GM20000 (cell line): ENCODE measurements at places on chromosomes 5 and 9.

DNA sequence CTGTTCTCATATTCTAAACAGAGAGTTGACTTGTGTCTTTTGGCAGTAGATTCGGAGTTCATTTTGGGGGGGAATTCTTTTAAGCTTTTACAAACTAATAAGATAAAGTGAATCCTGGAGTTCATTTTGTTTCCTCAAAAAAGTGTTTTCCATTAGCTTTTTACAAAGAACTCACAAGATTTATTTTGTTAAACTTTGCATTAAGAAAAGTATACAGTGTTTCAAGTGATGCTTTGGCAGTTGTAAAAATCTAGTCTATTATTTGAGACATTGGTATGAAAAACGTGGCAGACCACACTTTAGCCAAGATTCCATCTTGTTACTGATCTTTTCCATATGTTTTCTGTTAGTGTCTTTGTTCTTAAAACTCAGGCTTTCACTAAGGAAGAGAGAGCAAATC, 1.2 kb upstream of the OMD start:
- DNase-seq: no peak

- no peak for DNase-seq
Measured at GRCh38 chr9:91177661-91178280, 183.9 kb downstream of the AUH start.

DNA sequence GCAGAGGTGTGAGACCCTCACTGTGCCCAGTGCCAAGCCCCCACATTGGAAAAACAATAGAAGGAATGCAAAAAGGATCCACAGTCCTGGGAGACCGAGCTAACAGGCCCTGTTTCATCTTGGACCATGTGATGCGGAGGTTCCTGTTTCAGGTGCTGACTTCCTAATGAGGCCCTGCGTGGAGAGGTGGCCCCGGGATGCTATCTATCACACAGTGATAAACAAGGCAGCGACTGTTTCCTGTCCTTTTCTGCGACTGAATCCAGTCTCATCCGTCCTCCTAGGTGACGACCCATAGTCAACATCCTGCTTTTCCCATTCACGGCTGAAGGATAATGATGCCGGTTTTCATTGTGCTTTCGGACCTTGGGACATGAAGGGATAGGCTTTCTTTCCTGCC, 56.4 kb upstream of the BOD1 start:
- no peak for DNase-seq

GRCh38 chr9:20551236-20551635, 71.1 kb downstream of the MLLT3 start:
- DNase-seq: no peak

DNA sequence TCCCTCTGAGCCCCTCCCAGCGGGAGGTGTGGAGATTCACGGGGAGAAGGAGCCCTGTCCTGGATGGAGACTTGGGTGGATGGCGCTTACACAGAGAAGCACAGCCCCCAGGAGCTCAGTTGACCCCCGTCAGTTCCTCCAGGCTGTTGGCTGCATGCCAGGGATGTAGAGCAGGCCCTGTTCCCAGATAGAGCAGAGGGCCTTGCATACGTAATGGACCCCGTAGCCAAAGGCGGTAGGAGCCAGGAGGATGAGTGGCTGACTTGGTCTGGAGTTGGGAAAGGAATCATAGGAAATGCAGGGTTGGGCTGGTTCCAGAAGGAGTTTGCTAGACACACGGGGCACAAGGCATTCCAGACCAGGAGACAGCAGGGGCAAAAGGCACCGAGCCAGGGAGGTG, 2.5 kb downstream of the PMPCA start:
- DNase-seq: no peak

DNA sequence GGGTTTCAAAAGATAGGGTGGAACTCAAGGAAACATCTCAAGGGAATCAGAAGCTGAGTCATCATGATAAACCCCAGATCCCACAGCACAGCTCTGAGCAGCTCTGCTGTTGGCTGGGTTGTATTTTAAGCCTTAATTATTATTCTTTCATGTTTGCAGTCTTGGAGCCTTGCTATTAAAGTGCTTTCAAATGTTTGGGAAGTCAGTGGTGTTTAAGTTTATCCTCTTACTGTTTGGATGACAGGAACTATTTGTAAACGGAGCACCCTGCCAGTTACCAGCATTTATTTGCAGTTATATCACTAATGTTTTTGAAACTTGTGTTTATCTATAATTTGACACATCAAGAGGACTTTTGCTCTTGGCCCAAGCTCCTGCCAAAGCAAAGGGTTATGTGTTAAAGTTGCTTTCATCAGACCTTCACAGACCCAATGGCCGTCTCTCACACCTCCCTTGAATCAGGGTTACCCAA, 141.1 kb upstream of the SPDL1 start:
- DNase-seq: no peak

- DNase-seq: no peak
Measured at GRCh38 chr9:117826837-117827236, 122.6 kb downstream of the TLR4 start.

DNA sequence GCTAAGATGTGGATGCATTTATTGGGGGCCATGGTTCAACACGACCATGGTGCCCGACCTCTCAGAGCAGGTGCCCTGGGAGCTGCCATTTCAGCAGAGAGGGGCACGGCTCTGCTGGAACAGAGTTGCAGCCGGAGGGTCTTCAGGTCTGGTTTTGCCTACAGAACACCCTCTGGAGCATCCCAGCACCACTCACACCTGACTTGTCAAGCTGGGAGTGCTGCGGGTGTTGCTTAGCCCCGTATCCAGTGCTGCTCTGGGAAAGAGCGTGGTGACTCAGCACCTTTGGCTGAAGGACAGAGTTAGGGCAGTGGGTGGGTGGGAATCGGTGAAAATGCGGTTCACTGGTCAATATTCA, 36.5 kb upstream of the IRX4 start:
- no peak for DNase-seq

- no peak for DNase-seq
Measured at GRCh38 chr5:142811866-142812557, 41.8 kb downstream of the ARHGAP26 start.

DNA sequence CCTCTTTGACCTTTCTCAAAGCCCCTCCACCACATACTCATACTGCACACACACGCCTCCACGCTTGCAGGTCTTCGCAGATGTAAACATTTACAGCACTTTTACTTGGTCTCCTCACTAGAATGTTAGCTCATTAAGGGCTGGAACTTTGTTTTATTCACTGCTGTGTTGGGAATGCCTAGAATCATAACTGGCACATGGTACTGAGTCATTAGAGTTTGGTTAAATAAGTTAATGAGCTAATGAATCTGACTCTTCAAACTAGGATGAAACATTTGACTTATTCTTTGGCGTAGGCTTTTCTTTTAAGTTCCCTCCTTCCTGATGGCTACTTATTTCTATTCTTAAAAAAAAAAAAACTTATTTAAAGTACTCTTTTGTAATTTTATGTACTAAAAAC, 28.9 kb downstream of the MAN2A1 start:
- no peak for DNase-seq

DNA sequence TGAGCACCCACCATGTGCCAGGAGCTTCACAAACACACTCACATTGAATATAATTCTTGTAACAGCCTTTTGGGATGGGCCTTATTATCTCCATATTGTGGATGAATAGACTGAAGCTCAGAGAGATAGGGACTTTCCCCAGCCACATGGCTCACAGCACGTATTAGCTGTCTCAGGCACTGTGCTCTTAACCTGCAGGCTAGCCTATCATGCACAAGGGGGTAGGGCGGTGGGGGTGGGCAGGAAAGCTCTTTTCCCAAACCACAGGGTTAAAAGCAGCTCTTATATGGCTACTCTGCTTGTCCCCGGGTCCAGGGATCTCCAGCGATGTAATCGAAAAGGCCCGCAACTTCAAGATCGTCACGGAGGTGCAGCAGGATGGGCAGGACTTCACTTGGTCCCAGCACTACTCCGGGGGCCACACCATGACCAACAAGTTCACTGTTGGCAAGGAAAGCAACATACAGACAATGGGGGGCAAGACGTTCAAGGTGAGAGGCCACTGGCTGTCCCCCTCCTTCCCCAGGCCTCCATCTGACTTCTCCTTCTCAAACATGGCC, 2.6 kb downstream of the FABP6 start:
- peak; percentile 36 for DNase-seq

DNA sequence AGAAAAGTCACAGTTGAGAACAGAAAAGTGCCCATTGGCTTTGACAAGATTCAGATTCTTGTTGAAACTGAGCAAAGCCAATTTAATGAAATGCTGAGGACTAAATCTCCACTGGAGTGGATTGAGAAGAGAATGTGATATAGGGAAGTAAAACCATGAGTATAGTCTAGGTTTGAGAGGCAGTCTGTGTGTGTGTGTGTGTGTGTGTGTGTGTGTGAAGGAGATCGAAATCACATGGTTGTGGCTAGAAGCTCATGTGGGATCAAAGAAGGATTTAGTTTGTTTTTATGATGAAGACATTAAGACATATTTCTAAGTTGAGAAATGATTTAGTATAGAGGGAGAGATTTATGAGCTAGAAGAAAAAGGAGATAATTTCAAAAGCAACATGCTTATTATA, 275.7 kb upstream of the DAB2 start:
- DNase-seq: no peak

DNA sequence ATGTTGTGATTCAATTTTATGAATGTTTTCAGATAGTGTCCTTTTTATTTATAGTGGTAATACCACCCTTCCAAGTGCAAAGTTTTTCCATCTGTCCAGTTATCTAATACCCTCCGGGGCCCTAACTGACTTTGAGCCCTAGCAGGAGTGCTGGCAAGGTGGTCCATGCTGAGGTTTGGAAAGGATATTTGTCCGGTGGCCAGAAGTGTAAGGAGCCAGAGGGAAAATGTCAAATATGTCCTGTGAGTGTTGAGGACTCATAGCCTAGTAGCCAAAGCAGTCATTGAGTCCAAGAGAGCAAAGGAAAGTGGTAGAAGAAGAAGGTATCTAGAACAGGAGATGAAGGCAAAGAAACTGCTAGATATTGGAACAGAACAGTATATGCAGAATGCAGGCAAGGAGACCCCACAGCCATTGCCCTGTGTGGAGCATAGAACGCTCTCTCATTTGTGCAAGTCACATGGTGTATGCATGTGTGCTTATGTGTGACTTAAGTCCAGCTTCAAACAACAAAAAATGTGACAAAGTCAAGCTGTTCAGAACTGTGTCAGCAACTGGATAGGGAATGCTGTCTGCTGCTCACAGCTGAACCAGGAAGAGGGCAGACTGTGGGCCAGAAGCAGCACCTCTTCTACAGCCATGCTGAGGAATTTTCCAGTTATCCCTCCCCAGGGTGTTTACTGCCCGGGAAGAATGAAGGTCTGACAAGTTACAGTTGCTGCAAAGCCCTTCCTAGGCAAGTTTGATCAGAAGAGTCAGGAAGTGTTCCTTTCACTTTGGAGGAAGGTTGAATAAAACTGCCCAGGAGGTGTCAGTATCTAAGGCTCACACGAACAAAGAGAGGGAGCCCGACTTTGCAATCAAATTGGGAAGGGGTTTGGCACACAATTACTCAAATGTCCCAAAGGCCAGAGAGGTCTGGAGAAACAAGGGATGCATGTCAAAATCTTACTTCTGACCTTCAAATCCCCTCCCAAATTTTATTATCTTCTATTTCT, 463.3 kb upstream of the DMAC1 start:
- DNase-seq: no peak

GRCh38 chr9:116700882-116701865, 14.1 kb downstream of the TRIM32 start:
- no peak for DNase-seq

- no peak for DNase-seq
Measured at GRCh38 chr9:132077881-132078698, 1.6 kb downstream of the MED27 start.

- DNase-seq: peak; percentile 76
Measured at GRCh38 chr5:177403102-177403791, 2.8 kb upstream of the PFN3 start.

DNA sequence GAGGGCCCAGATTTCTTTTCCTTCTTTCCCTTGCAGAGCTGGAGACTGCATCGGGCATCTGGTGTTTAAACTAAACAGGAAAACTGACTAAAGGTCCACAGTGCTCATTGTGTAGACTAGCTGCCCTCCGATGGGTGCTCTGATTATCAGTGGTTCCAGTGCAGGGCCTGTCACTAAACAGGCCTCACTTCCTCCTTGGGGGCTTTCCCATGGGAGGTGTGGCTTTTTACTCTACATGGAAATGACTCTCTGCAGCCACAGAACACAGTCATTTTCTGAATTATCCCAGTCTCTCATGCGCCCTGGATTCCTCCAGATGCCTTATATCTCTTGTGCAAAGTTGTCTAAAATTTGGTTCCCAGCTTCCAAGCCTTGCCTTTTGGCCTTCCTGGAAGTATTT, 199.2 kb downstream of the TRIO start:
- DNase-seq: peak; percentile 45

DNA sequence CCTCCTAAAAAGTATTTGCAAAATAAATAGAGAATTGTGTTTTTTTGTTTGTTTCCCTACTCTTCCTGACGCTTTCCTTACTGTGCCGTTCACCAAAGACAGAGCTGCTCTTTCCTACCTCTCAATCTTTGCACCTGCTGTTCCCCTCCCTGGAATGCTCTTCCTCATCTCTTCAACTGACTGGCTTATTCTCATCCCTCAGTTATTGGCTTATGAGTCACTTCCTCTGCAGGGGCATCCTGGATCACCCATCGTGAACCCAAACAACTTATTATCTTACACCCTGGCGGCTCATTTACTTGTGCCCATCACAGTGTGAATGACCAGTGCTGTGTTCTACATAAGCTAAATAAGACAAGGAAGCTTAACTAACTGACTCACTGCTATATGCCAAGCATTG, 36.1 kb upstream of the CCNG1 start:
- no peak for DNase-seq

GRCh38 chr5:18761801-18762200, 1127.5 kb downstream of the TAF11L14 start:
- DNase-seq: no peak

DNA sequence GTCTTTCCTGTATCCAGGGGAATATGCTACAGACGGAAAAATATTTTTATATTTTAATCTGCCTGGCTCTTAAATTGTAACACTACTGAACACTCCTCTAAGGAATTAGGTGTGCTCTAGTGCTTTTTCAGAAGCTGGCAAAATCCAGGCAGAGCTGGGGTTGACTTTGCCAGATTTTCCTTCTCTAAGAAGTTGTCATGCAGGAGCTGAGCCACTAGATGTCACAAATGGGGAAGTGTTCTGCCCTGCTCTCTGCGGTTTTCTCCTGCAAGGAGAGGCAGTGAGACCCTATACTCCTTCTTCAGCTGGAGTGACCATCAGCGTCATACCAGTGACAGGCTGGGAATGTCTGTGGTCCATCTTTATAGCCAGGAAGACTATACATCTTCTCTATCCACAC, 112.5 kb downstream of the HAPLN1 start:
- peak; percentile 31 for DNase-seq

DNA sequence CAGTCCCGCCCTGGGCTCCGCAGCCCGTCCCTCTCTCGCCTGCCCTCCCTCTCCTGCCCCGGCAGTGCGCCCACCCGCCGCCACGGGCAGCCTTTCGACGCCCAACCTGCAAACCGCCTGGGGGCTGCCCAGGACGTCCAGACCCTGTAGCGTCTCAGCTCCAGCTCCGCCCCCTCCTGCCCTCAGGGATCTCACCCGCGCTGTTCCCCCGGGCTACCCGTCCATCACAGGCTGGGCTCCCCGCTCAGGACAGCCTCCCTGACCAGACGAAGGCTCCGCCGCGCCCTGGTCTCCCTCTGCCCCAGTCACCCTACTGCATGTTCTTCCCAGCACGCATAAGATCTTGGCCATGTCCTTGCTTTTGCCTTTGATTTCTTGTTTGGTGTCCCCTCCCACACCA, 1.4 kb downstream of the RASGEF1C start:
- no peak for DNase-seq
